ENCODE measurements at places on chromosomes 7 and 10.

GRCh38 chr7:49166441-49166840 is 242.1 kb downstream of the CDC14C start:
- DNase-seq, result peak; percentile 42

GRCh38 chr7:119197172-119197876 is 972.8 kb downstream of the ANKRD7 start:
- no peak for DNase-seq

DNA sequence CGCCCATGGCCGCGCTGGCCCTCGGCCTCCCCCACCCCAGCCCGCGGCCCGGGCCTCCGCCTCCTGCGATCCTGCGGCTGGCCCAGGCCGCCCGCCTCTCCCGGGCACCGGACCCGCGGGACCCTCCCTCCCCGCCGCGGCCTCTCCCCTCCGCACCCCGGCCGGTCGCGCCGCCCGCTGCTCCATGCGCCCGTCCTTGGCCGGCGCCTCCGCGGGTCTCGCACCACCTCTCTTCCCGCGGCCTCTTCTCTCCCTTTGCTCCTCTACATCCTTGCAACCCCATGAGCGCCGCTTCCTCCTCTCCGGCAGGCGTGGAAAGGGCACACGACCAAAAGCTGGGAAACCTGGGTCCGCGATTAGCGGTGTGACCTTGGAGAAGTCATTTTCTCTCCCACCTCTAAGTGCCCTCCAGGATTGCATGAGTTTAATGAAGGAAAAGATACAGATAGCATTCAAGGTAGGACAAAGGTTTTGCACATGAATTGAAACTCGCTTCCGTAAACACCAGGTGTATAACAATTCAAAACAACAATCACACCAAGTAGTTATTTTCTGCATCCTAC is 448 bp upstream of the SRPK2 start:
- DNase-seq, result peak; percentile 37

DNA sequence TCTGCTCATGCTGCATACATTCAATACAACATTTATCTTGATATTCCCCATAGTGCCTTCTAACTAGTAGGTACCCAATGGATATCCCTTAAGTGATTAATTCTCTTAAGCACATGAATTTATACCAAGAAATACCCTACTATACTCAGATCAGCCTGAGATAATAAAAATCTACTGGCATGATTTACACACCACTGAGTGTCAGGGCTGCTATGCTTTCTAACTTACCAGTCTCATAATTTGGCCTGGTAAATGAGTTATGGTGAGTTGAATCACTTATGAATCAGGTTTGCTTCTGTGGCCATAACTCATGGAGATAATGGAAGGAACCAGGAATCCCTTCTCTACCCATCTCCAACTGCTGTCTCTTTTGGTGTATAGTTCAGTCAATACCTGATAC is 122.8 kb downstream of the THSD7A start:
- no peak for DNase-seq

- no peak for DNase-seq
Observed at GRCh38 chr10:119496273-119496672, 46.2 kb downstream of the RGS10 start.

- no peak for DNase-seq
Observed at GRCh38 chr10:1347962-1348772, 292.0 kb downstream of the WDR37 start.

DNA sequence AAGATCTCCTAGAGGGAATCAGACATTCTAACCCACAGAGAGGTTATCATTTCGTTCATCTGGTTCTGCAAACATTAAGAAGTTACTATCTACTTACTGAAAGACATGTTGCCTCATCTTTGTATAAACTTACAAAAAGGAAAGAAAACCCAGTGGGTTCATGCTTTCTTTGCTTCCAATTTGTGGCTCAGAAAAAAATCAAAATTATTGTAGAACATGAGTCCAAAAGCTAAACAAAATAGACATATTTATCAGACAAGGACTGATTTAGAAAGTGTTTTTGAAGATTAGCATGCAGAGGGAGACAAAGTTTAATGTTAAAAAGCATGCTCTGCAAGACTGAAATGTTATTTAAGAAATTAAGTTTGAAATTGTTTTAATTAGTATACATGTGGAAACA is 123.1 kb downstream of the MBL2 start:
- DNase-seq, result no peak

DNA sequence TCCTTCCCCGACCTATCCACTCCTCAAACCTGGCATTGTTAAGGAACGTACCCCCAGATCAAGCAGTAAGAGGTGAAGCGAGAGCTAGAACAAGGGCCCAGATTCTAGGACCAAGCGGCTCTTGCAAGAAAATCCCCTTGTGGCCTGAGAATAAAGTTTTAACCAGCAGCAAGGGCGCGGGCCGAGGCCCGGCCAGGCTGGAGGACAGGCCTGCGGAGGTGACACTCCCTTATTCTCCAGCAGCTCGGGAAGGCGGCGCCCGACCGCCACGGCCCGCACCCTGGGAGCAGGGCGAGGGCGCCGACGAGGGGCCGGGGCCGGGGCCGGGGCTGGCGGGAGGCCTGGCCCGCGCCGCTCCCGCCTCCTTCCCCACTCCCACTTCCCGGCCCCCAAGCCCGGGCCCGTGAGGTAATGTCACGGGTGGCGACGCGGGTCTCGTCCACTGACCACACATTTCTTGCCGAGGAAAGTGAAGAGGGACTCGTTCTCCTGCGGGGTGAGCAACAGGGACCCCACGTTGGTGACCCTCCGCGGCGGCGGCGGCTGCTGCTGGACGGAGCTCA is 551 bp downstream of the WASL start:
- no peak for DNase-seq

- no peak for DNase-seq
Observed at GRCh38 chr10:6593241-6593671, 13.2 kb upstream of the PRKCQ start.

DNA sequence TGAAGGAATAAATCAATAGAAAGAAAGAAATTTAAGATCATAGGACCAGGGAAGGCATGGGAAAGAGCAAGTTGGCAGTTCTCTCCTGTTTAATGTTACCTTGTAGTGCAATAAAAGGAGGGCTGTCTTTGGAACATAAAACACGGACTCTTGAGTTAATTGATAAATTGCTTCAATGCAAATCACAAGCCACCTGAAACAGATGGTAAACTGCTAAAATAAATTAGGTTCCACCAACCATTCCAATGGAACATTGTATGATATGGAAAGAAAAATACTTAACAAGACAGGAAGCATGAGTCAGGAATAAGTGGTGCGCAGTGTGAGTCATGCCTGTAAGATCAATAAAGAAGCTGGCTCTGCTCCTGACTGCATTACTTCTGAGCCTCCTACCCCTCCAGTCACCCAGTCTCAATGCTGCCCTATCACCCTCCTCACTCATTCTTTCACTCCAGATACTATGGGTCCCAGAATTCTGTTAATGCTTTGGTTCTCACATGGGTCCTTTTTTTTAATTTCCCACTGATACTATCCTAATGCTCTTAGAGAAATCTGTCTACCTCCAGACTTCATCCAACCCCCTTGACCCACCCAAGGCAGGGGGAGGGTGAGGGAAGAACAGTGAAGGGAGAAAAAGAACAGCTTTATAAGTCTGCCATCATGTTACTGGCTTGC is 78.9 kb downstream of the LRRC17 start:
- DNase-seq, result peak; percentile 77

DNA sequence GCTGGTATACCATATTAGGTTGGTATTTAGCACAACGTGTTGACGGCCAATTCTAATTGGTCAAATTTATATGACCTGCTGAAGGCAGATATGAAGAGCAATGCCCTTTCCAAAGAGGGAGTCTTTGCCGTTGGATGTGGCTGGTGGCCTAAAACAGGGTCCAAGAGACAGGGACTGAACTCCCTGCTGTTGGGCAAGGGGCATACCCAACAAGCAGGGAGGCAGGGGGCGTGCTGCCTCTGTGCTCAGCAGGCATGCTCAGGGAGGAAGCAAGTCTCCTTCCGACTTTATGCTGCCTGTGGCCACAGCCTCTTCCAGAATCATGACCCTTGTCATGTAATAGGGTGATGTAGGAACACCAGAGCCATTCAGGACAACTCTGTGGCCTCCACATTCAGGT is 167.7 kb upstream of the NPVF start:
- DNase-seq, result no peak

DNA sequence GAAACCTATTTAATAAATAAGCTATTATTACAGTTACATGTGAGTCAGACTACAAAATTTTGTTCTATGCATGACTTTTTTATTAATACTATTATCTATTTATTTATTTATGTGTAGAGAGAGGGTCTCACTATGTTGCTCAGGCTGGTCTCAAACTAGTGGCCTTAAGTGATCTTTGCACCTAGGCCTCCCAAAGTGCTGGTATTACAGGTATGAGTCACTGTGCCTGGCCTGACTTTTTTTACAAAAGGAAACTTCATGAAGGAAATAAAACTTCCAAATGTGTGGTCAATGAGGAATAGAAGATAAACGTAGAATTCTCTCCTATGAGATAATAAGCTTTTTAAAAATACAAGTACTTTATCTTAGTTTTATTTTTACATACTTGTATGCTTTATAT is 19.0 kb downstream of the COL28A1 start:
- DNase-seq, result no peak

DNA sequence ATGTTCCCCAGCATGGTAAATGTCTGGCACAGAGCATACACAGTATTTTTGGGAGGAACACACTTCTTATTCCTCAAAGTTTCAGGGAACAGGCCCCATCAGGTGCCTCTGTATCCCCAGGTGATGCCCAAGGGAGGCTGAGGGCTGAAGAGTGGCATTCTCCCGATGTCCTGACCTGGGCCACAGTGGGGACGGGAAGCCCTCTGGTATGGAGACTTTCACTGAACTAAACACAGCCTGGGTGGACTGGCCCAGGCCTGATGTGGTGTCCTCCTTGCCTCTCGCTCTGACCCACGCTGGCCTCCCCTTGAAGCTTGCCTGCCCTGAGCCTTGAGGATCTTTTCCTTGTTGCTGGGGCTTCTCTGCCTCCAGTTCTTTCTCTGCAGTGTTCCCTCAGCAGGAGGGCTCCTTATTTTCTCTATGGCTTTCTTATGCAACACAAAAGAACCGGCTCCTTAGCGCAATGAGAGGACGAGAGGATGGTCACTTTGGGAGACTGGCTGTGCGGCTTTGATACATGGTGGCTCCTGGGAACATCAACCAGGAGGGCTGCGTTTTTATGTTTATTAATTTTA is 157.5 kb upstream of the TNS3 start:
- DNase-seq, result no peak

DNA sequence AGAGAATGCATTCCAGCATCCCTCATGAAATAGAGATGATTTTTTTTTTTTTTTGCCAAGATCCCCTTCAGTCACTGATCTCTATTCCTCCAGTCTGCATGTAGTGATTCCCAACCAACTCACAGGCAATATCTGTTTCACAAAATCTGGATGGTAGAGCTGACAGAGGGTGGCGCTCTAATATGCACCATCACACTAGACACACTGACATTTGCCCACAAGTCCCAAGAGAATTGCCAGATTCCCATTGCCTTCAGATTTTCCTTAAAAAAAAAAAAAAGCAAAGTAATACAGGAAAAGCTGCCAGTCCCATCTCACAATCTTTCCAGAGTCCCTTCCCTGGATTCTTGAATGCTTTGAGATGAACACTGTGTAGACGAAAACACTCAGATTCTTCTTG is 301.0 kb downstream of the SORCS1 start:
- no peak for DNase-seq

GRCh38 chr7:123658023-123658422 is 2.4 kb downstream of the LMOD2 start:
- no peak for DNase-seq

DNA sequence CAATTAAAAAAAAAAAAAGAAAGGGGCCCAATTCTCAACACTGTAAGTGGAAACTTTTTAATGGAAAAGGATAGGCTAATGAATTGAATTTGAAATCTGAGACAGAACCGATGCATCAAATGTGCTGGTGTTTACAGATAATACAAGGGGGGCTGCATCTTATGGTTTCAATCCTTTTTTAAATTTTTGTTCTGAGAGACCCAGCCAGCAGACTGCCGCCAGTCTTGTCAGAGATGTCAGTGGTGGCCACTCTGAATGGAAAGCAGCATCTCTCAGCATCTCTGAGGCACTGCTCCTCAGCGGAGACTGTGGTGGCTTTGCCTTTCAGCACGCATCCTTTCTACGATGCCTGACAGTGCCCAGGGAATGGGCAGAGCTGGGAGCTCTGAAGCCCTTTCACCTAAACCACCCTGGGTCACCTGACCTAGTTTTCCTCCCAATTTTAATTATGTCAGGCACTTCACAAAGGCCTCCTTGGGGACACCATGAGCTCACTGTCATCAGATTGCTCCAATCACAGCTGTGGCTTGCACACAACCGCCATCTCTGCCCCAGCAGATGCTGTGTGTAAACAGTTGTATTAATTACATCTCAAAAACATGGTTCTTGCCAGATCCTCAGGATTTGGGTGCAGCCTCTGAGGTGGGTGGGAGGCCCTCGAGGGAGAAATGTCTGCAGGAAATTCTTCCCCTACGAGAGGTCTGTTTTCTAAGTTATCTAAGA is 81.2 kb downstream of the EGFR start:
- no peak for DNase-seq

GRCh38 chr10:47414752-47415519 is 30.8 kb upstream of the ZNF488 start:
- DNase-seq, result no peak

- DNase-seq, result no peak
Observed at GRCh38 chr10:46018453-46019176, 11.8 kb downstream of the NCOA4 start.

DNA sequence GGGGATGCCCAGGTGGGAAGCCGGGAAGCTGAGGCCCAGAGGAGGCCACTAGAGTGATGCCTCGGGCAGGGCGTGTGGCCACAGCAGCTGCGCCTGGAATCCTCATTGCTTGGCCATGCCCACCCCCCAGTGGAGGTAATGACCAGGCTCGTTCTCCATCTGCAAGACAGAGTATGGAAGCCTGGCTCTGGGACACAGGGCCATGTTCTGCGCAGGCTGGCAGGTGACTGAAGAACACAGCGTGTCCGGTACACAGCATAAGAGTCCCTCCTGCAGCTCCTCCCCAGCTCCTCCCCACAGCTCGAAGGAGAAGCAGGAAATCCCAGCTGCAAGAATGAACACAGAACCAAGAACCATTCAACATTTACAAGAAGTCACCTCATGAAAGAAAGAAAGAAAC is 64.8 kb downstream of the SMURF1 start:
- no peak for DNase-seq

GRCh38 chr10:89217057-89217990 is 10.2 kb upstream of the CH25H start:
- DNase-seq, result peak; percentile 62

DNA sequence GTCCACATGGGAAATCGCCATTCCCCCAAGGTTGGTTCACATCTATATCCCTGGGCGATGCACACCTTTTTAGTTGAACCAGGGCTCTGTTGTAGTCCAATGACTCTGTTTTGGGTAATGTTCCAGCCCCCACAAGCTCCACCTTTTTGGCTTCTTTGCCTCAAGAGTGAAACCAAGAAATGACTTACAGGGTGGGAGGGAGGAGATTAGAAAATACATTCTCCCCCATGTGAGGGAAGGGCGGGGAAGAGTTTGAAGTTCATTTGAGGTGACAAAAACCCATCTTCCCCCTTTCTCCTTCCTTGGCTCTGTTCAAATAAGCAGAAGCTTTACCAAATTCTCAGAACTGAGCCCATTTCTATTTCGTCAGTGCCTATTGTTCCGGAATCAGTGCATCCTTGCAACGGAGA is 82.8 kb downstream of the GATA3 start:
- DNase-seq, result no peak
